ENCODE measurements at places on chromosomes 3 and 15. TPM values are rescaled to one million over a fixed set of nuclear protein-coding genes. Genes with fewer than 3 reads are reported as not detected.

The ISG20 gene
- 15.8 TPM for total RNA-seq

The TLE3 gene
- 48.2 TPM for total RNA-seq

DNA sequence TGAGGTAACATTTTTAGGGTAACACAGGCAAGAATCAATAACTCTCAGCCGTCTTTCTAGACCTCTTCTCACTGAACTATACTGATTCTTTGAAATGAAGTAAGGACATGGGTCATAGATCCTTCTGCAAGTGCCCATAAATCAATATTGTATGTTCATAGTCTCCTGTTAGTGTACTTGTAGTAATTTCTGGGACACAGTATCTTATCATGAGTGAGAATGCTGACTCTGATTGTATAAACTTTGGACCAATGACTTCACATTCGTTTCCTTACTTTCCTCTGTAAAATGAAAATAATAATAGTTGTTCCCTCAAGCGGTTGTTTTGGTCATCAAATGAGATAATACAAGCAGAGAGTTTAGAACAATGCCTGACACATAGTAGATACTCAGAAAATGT lies 777.1 kb upstream of the GOLIM4 start:
- no peak for DNase-seq
- H3K36me3 ChIP-seq = no peaks in the 10 kb centered on the region
- no peaks in the 10 kb centered on the region for H3K4me1 ChIP-seq
- no peaks in the 10 kb centered on the region for H3K27me3 ChIP-seq
- no peak overlapping the region for H3K4me3 ChIP-seq

The ACTL6A gene
- total RNA-seq = 43.8 TPM

- no peaks in the 10 kb centered on the region for H3K36me3 ChIP-seq
- no peak overlapping the region for H3K27ac ChIP-seq
Measured at GRCh38 chr3:58693940-58694850, 27.6 kb upstream of the FAM3D start.

GRCh38 chr3:58119186-58119585 lies 91.6 kb downstream of the DNASE1L3 start:
- no peaks in the 10 kb centered on the region for H3K36me3 ChIP-seq
- no peak overlapping the region for H3K27ac ChIP-seq
- H3K4me1 ChIP-seq = peaks cover 31% of the 10 kb centered on the region
- H3K27me3 ChIP-seq = no peaks in the 10 kb centered on the region

The FRMD5 gene
- total RNA-seq = 4.4 TPM

The ALPK3 gene
- total RNA-seq = 6.9 TPM

Measured in left lung (tissue), 14 donors.